Muscle of arm (tissue), 14 donors: ENCODE measurements at places on chromosomes 2 and 18. TPM values are rescaled to one million over a fixed set of nuclear protein-coding genes. Genes with fewer than 3 reads are reported as not detected.

The TEX44 gene
- polyA plus RNA-seq = not detected

The ZRANB3 gene
- polyA plus RNA-seq = 7.3 TPM

The CCDC74A gene
- not detected for polyA plus RNA-seq

The MALT1 gene
- polyA plus RNA-seq = 9.4 TPM

The HOXD1 gene
- 1.9 TPM for polyA plus RNA-seq

The UGT1A4 gene
- polyA plus RNA-seq = not detected

The COPS7B gene
- 35.6 TPM for polyA plus RNA-seq

The SLC19A3 gene
- 0.64 TPM for polyA plus RNA-seq
